ACHN (cell line): ENCODE measurements at places on chromosomes 5 and 9.
A peak's percentile ranks its signal among the peaks of the same experiment; 100 is the strongest.

GRCh38 chr9:112535811-112536210 is 49.2 kb downstream of the KIAA1958 start:
- DNase-seq: no peak

GRCh38 chr5:149757956-149758355 is 27.8 kb downstream of the PPARGC1B start:
- DNase-seq: peak; percentile 3

DNA sequence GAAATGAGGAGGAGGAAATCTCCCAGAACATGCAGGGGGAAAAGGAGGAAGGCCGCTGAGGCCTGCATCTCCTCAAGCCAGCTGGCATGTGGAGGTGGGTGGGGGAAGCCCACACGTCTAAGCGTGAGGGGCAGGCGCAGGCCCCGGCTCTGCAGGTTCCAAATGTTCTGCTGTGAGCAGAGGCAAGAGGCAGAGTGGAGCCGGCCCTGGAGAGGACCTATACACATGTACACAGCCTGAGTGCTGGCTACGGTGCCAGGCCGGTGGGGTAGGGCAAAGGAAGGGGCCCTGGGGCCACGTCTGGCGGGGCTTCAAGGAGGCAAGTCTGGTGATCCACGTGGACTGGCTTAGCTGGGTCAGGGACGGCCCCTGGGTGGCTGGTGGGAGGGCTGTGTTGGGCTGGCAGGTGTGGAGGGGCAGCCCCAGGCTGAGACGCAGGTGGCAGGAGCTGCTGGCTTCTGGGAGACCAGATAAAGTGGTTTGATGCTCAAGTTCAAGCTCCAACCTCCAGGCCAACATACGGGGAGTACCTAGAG is 26.4 kb downstream of the LPCAT1 start:
- DNase-seq: no peak

DNA sequence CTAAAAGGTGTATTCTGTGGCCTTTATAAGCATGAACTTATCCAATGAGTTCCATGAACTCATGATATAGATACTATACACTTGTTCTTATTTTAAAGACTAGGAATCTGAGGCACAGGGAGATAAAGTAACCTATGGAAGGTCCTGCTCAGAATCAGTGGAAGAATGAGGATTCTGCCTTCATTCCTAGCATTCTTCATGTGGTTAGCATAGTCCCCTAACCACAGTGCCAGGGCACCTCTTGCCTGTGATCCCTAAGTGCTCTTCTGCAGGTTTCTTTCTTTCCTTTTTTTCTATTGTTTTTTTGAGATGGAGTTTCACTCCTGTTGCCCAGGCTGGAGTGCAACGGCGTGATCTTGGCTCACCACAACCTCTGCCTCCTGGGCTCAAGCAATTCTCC is 174.1 kb downstream of the C9orf152 start:
- DNase-seq: peak; percentile 66

DNA sequence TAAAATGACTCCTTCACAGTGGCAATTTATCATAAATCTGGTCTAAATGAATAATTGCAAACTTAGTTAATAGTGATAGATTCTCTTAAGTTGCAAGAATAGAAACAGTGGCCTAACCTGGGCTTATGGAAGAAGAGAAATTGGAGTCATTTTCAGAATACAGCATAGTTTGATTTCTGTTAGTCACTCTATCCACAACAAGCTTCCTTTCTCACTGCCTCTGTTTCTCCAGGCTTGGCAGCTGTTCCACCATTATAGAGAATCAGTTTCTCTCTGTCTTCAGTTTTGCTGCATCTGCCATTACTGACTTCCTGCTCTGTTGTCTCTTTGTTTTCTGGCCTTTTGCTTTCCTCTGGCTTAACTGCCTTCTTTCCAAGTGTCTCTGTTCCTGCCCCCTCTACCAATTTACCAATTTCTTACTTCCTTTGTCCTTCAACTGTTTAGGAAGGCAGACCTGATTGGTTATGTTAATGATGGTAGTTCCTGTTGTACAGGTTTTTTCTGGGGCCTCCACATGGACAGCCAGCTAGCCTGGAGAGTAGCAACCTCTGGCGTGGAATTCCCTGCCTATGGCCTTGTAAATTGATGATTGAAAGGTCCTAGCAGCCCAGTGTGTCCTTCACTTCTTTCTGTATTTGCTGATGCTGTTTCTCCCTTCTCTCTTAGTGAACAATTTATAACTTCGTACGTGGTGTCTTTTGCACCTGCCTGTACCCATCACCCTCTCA is 75.9 kb upstream of the RASGRF2 start:
- DNase-seq: no peak

DNA sequence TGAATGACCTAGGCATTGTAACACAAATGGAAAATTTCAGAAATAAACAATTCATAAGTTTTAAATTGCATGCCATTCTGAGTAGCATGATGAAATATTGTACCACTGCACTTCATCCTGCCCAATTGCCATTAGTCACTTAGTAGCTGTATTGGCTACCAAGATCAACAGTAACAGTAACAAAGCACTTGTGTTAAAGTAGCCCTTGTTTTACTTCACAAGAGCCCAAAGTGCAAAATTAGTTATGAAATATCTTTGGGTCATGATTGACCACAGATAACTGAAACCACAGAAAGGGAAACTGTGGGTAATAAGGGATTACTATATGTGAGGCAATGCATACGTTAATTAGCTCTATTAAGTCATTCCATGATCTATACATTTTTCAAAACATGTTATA is 33.3 kb upstream of the RORB start:
- no peak for DNase-seq

DNA sequence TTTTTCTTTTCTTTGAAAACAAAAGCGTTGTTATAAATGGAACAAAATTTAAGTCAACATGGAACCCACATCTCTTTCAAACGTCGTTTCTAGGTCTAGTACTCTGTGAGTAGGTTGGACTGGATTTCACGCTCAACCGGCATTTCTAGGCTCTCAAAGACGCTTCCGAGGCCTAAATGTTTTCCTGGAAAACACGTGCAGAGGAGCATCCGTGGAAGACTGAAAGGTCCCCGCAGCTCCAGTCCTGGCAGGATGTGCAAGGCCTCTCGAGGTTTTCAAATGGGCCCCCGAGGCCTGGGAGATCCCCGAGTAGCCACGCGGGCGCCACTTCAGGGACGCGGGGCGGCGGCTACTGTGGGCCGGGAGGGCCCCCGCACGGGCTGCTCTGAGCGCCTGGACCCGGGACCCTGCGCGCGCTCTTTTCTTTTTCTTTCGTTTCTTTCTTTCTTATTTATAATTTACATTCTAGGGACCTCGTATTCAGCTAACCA is 4.2 kb upstream of the IRX2 start:
- no peak for DNase-seq
